ENCODE measurements at places on chromosomes 13 and 19.

GRCh38 chr13:106858903-106859532, 291.1 kb upstream of the ARGLU1 start:
- DNase-seq, result no peak

DNA sequence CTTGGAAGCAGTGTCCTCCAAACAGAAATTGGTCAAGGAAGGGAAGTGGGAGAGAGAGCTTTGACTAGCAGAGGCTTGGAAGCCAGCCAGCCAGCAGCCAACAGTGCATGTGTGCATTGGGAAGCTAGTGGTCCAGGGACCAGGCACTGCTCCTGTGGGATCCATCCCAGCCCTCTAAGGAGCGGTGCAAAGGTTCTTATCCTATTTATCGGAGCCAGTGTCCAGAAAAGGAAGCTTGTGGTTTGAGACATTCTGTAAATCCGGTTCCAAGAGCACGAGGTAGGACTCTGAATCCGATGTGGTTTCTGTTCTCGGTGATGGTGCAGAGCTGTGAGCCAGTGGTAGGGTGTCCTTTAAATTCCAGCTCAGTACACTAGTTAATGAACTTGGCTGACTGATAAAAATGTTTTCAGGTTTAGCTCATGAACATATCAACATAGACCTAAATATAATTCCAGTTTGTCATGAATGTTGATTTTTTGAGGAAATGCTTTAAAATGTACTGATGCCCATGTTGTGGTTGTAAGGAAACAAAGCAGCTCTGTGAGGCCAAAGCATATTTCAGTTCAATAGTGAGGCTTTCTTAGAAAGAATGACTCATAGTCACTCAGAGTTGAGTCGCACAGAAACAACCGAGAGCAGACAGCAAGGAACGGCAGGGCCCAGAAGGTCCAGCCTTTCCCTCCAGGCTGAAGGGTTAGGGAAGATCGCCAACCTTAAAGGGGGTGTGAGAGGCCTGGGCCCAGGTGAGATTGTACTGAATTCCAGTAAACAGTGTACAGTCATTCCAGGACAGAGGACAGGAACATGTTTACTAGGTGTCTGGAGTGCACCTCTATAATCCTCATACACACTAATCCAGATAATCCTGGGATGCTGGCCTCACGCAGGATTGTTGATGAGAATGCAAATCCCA, 21.5 kb upstream of the GARRE1 start:
- DNase-seq, result peak; percentile 62

DNA sequence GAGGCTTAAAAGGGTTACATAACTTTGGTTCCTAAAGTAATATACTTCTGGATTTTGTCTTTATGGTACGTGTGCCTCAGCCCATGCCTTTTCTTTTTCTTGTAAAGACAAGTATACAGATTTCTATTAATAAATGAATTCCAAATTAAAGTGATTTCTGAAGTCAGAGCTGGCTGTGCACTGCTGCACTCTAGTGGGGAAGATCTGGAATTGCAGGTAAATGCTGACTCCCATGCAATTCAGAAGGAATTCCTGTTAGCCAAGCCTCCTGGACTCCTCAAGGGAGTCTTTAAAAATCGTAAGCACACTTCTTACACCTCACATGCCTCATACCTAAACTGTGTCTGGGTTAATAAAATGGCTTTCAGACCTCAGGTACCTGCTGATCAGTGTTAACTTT, 118.4 kb upstream of the SLC7A1 start:
- no peak for DNase-seq

DNA sequence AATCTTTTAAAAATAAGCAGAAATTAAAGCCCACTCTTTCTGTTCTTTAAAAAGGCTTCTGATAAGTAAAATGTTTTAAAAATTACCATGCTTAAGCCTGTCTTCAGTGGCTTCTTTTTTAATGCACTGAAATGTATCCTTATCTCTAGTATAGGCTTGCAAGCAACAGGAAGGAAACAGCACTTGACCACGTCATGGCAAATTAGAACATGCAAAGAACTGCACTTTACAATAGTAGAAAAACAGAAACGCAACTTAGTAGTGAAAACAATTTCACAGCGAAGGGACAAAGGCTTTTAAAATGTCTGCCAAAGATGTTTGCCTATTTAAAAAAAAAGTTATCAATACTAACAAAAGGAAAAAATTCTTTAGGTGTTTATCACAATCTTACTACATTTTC, 36.3 kb downstream of the ELF1 start:
- peak; percentile 81 for DNase-seq

DNA sequence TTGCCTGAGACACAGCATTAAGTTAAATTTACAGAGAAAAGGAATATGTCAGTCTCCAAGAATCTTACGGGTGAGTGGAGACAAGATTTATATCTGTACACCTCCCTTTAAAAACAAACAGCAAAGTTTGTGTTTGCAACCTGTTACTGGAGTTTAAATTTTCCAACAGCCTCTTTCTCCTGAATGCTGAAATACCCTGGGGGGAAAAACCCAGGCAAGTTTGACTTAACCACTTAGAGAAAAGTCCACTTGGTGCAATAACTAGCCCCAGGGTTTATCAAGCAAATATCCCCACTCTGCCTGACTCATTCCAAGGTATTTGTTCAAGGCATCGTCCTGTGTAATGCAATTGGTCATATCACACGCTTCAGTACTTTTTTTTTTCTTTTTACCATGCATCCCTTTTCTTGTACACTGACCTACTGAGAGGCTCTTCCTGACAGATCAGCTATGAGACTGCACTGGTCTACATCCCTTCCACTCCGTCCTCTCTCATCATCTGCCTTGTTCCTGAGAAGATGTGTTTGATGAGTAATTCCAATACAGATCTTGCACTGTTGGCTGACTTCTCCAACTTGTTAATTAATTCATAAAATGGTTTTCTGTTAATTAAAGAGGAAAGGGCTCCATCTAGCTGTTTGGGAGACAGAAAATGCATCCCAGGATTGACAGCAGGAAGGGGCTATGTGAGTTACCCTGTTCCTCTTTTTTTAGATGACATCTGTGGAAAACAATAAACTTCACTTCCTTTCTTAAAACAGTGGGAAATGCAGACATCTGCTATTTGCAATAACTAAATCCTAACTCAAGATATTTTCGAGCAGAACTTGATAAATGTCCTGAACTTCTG, 212.5 kb upstream of the IRS2 start:
- DNase-seq, result peak; percentile 28

DNA sequence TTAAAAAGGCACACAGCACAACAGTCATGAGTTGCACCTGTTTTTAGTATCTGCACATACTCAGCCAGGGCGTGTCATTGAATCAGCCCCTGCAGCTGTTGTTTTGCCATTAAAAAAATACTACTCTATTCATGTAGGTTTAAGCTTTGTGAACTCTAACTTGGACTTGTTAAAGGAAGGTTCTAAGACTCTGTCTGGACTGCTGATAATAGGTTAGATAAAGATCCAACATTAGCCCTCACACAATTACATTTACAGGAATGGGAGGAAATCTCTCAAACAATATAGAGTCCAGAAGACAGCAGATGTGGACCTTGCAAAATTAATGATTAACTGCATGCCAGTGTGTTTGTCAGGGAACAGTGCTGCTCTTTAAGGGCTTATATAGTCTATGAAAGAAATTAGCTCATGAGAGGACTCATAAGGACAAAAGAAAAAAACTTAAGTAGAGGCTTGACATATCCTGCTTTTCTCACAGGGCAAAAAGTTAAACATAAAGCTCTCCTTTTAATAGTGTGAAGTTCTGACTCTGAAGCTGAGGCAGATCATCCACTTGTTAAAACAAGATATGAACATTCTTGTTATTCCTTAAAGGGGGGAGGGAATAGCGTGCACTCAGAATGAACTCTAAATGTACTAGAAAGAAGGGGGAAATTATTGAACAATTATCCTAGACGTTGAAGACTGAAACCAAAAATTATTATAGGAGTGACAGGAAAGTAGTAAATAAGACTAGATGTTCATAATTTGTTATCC, 243.6 kb downstream of the NDFIP2 start:
- no peak for DNase-seq

- no peak for DNase-seq
Measured at GRCh38 chr13:26881154-26881553, 120.6 kb upstream of the GPR12 start.

DNA sequence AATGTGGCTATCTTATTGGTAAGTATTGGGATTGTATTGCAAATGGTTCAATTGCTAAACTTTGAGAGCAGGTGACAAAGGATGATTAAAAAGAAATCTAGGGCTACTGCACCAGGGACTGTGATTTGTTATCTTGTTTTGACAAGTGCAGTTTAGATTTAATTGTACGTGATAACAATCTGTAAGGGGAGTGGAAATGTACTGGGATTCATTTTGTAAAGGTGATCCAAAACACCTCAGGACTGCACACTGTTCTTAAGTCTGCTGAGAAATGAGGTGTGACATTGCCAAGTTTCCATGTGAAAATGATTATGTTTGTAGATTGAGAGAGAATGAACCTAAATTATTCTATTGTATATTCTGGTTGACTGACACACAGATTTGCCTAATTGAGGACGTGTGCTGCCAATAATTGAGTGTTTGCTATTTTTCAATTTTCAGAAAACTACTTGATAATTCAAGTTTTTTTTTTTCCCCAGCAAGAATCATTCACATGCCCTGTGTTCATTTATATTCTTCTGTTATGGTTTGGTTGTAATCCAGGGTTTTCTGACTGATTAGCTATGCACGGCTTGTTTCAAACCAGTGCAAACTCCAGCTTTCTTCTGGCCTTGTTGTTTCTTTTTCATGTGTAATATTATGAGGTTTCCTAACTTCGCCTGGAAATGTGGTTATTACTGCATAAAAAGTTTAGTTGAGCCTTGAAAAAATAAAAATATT, 308.0 kb downstream of the OLFM4 start:
- no peak for DNase-seq

GRCh38 chr13:100179276-100179675, 90.4 kb downstream of the PCCA start:
- no peak for DNase-seq
